Stimulated activated CD8-positive, alpha-beta memory T cell treated with anti-CD3 and anti-CD28 coated beads, Interleukin-7, amount 100 ng/mL, for 1 hour (primary cell): ENCODE measurements at places on chromosomes 1 and 21.

DNA sequence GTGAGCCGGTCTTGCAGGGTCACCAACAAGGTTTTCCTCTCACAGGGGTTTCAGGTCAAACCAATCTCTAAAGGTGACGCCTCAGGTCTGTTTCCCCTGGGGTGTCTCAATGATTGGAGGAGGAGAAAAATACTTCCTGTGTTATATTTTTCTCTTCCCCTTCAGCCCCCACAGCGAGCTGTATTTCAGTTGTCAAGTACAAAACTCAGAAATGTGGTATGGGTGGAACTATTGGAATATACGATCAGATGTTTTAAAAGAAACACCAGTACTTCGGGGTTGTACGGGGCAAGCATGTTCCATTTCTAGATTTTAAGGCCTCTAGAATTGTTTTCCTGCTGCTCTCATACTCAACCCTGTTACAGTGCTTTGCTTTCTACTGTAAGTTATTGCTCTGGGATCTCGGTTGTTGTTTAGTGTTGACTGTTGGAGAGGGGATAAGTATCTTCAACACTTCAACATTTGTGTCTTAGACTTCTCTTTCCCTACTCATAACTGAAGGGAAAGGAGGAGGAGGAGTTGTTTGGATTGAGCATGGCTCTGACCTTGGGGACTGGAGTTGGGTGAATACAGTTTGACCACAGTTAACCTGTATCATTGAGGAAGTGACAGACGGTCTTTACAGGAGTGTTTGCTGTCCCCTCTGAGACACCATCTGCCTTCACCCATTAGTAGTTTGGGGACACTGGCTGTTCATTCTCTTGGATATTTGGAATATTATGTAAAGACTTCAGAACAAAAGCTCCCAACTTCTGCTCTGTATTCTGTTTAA, 2.0 kb downstream of the MAPKAPK2 start:
- no peak for DNase-seq

DNA sequence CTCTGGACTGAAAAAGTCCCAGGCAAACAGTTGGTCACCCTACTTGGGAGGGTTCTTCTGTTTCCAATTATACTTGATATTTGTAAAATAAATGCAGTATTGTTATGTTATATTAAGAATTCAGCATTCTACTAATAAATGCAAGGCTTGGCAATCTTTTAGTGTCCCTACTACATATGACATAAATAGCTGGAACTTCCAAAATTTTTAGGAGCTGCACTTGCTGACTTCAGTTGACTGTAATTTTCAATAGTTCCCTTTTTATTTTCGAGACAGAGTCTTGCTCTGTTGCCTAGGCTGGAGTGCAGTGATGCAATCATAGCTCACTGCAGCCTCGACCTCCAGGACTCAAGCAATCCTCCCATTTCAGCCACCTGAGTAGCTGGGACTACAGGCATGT, 20.0 kb downstream of the FOXD3 start:
- DNase-seq: no peak

GRCh38 chr1:18147672-18148071, 40.1 kb downstream of the IGSF21 start:
- DNase-seq: no peak

DNA sequence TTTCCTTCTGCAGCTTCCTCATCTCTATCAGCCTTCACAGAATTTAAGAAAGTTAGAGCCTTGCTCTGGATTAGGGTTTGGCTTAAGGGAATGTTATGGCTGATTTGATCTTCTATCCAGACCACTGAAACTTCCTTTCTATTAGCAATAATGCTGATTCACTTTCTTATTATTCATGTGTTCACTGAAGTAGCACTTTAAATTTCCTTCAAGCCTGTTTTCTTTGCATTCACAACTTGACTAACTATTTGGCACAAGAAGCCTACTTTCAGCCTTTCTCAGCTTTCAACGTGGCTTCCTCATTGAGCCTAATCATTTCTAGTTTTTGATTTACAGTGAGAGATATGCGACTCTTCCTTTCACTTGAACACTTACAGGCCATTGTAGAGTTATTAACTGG, 528.5 kb downstream of the PLPP3 start:
- no peak for DNase-seq

- no peak for DNase-seq
Observed at GRCh38 chr1:190578017-190578416, 100.4 kb upstream of the BRINP3 start.
